ENCODE measurements at places on chromosomes 16 and 17.

DNA sequence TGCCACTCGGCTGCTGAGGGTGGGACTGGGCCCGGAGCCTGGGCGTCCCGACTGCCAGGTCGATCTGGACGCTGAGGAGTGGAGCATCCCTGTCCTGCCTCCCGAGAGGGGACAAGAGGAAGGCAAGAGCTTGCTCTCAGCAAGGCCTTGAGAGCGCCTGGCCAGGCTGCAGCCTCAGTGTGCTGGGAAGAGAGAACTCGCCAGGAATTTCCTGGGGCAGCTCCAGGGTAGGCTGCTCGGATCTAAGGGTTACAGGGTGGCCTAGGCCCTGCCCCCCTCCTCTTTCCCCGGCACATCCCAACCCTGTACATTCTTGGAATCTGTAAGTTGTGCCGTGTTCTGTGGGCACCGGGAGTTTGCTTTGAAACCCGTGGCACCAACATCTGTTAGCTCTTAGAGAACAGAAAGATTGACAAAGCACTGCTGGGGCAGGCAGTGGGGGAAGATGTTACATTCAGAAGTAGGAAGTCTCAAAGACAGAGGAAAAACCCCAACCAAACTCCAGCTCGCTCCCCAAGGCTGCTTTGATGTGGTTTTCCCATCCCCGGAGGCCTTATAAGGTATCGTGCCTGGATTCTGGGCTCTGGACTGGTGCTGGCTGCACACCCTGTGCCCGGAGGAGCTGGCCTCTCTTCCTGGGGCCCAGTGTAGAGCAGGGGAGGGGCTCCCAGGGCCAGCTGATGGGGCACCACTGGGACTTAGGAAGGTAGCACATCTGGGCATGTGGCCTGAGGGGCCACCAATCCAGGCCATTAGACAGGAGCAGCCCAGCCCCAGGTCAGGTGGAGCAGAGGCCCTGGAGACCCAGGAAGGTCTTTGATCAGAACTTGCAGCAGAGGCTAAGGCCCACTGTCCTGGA, 55.2 kb downstream of the NKD1 start:
- H3K36me3 ChIP-seq: no peaks in the 10 kb centered on the region
- no peak overlapping the region for H3K27ac ChIP-seq
- H3K27me3 ChIP-seq: no peaks in the 10 kb centered on the region
- peaks cover 13% of the 10 kb centered on the region for H3K4me1 ChIP-seq
- peak; percentile 60 for DNase-seq

GRCh38 chr16:84461413-84462295, 42.8 kb downstream of the MEAK7 start:
- peaks cover 3% of the 10 kb centered on the region for H3K36me3 ChIP-seq
- H3K27ac ChIP-seq: no peak overlapping the region
- no peaks in the 10 kb centered on the region for H3K27me3 ChIP-seq
- H3K4me3 ChIP-seq: no peak overlapping the region
- no peak for DNase-seq

DNA sequence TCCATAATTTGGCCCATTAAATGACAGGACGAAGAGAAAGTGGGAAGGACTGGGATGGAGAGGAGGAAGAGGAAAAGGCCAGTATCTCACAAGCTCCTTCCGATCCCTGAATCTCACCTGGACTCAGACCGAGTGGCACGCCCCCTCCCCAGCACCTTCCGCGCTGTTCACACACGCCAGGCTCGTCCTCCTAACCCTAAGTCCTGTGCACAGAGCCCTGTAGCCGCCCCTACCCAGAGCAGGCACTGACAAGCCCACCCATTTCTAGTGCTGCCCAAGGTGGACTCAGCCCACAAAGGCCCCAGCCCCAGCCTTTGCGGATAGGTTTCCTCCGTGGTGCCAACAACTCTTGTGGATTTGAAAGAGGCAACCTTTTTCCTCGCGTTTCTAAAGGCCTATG, 9.2 kb downstream of the HS3ST3B1 start:
- H3K27me3 ChIP-seq: no peaks in the 10 kb centered on the region
- H3K36me3 ChIP-seq: peaks cover 3% of the 10 kb centered on the region
- H3K4me3 ChIP-seq: peak overlapping the region; percentile 59
- peaks cover 39% of the 10 kb centered on the region for H3K4me1 ChIP-seq

DNA sequence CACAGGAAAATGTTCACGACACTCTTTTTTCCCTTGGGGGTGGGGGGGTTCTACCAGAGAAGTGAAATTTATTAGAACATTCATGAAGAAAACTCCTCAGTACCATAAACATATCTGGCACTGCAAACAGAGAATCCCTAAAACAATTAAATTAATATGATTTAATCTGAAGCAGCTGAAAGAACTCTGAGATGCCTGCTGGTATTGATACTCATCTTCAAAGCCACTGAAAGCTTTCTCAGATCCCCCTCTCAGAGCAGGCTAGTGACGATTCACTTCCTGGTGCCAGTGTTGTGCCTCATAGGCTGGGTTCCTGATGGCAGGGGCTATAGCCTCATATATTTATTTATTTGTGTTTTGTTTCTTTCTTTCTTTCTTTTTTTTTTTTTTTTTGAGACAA, 52.7 kb downstream of the MYH10 start:
- H3K4me3 ChIP-seq: no peak overlapping the region
- DNase-seq: no peak
- H3K27me3 ChIP-seq: no peaks in the 10 kb centered on the region

- H3K4me3 ChIP-seq: peak overlapping the region; percentile 1
- H3K36me3 ChIP-seq: no peaks in the 10 kb centered on the region
- peaks cover 4% of the 10 kb centered on the region for H3K27me3 ChIP-seq
- DNase-seq: peak; percentile 13
These were observed 66.1 kb downstream of the AXIN2 start for GRCh38 chr17:65495122-65496055.

DNA sequence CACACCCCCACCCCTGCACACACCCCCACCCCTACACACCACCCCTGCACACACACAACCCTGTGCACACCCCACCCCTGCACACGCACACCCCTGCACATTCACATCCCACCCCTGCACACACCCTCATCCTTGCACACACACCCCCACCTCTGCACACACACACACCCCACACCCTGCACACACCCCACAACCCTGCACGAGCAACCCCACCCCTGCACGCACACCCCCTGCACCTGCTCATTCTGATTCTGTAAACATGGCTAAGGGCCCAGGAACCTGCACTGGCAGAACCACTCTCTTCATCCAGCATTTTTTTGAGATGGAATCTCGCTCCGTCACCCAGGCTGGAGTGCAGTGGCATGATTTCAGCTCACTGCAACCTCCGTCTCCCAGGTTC, 18.1 kb downstream of the CHMP1A start:
- H3K27ac ChIP-seq: no peak overlapping the region
- peaks cover 3% of the 10 kb centered on the region for H3K4me1 ChIP-seq
- H3K4me3 ChIP-seq: no peak overlapping the region
- H3K27me3 ChIP-seq: peaks cover 5% of the 10 kb centered on the region

DNA sequence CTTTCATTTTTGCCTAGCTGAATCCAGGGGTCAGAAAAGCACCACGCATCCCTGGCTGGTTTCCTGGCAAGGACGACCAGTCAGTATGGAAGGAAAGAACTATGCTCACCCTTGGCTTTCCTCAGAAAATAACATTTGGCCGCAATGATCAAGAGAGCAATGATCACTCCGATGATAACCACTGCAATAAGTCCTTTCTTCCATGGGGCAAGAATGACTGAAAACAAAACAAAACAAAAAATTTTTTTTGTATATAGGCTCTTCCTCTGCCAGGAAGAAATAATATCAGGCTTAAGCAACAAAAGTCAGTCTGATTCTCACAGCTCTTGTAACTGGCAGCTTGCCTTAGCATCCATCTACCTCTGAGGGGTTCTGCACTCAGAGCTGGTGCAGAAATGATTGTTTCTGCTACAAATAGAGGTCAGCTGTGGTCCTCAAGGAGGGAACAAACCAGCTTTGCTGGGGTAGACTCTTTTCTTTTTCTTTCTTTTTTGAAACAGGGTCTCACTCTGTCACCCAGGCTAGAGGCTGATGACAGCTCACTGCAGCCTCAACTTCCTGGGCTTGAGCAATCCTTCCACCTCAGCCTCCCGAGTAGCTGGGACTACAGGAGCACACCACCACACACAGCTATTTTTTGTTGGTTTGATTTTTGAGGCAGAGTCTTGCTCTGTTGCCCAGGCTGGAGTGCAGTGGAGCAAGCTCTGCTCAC, 35.7 kb downstream of the PECAM1 start:
- H3K27ac ChIP-seq: no peak overlapping the region
- DNase-seq: peak; percentile 65
- no peak overlapping the region for H3K4me3 ChIP-seq

GRCh38 chr17:4853208-4853671, 20.1 kb downstream of the MINK1 start:
- H3K36me3 ChIP-seq: no peaks in the 10 kb centered on the region
- no peaks in the 10 kb centered on the region for H3K27me3 ChIP-seq
- DNase-seq: no peak
- peaks cover 9% of the 10 kb centered on the region for H3K4me1 ChIP-seq
- no peak overlapping the region for H3K4me3 ChIP-seq
- no peak overlapping the region for H3K27ac ChIP-seq

- H3K27ac ChIP-seq: no peak overlapping the region
- H3K36me3 ChIP-seq: no peaks in the 10 kb centered on the region
- no peaks in the 10 kb centered on the region for H3K27me3 ChIP-seq
- no peak for DNase-seq
These were observed 387.4 kb downstream of the CPPED1 start for GRCh38 chr16:12416136-12416787.

DNA sequence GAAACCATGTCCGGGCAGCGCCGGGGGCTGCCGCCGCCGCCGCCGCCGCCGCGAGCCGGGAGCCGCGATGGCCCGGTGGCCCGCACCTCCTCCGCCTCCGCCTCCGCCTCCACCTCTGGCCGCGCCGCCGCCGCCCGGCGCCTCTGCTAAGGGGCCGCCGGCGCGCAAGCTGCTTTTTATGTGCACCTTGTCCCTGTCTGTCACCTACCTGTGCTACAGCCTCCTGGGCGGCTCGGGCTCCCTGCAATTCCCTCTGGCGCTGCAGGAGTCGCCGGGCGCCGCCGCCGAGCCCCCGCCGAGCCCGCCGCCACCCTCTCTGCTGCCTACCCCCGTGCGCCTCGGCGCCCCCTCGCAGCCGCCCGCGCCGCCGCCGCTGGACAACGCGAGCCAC, 587 bp downstream of the HS3ST4 start:
- H3K27me3 ChIP-seq: peaks cover 27% of the 10 kb centered on the region
- H3K4me3 ChIP-seq: no peak overlapping the region
- no peaks in the 10 kb centered on the region for H3K4me1 ChIP-seq

GRCh38 chr16:49353680-49354079, 19.9 kb upstream of the C16orf78 start:
- peaks cover 2% of the 10 kb centered on the region for H3K27me3 ChIP-seq
- H3K36me3 ChIP-seq: no peaks in the 10 kb centered on the region
- no peak overlapping the region for H3K4me3 ChIP-seq
- H3K4me1 ChIP-seq: no peaks in the 10 kb centered on the region
- no peak for DNase-seq

DNA sequence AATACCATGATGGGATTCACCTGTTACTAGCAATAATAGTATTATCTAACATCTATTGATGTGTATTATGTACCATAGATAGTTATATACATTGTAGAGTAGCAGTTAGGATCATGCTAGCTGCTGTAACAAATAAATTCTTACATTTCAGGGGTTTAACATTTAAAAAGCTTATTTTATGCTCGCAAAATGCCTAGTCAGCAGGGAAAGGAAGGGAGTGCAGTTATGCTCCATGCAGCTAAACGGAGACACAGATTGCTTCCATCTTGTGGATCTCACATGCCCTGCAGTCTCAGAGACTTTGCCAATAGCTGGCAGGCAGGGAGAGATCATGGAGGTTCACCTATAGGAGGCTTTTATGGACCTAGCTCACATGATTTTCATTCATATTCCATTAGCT, 364.1 kb downstream of the TOX3 start:
- H3K36me3 ChIP-seq: no peaks in the 10 kb centered on the region
- no peak for DNase-seq
- H3K27ac ChIP-seq: no peak overlapping the region
- no peaks in the 10 kb centered on the region for H3K4me1 ChIP-seq
- no peak overlapping the region for H3K4me3 ChIP-seq
- no peaks in the 10 kb centered on the region for H3K27me3 ChIP-seq
